ENCODE measurements at places on chromosomes 13 and 19.

- DNase-seq: no peak
Observed at GRCh38 chr19:51593138-51593890, 22.2 kb downstream of the ZNF175 start.

GRCh38 chr19:18764591-18765051 is 26.5 kb downstream of the COMP start:
- DNase-seq: peak; percentile 11

GRCh38 chr13:45411221-45411620 is 7.0 kb downstream of the SLC25A30 start:
- DNase-seq: no peak

DNA sequence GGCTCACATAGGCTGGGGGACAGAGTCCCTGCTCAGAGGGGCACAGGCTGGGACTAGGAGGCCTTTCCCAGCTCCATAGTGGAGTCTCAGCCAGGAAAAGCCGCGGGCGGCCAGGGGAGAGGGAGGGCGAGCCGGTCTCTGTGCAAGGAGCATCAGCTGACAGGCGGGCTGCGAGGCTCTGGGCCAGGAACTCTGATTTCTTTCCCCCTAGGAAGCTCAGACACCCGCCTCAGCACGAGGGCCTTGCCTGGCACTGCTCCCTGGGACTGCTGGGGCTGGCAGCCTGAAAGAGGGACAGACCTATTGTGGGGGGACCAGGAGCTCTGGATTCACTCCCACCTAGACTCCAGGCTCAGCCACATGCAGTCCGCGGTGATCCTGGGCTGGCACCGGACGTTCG is 2.2 kb upstream of the PLK5 start:
- no peak for DNase-seq
